Vagina (tissue), 2 donors: ENCODE measurements at places on chromosomes 12 and 14. TPM values are rescaled to one million over a fixed set of nuclear protein-coding genes. Genes with fewer than 3 reads are reported as not detected.

The AHNAK2 gene
- 180 TPM for total RNA-seq

The IFI27 gene
- total RNA-seq = 209 TPM

The GOLGA5 gene
- 30.0 TPM for total RNA-seq

The DDHD1 gene
- 17.4 TPM for total RNA-seq

The CPNE6 gene
- total RNA-seq = not detected

The LMO3 gene
- 73.7 TPM for total RNA-seq

The TMEM119 gene
- 34.6 TPM for total RNA-seq

The ADAM21 gene
- total RNA-seq = not detected

The TEX52 gene
- total RNA-seq = not detected

The IGFBP6 gene
- 684 TPM for total RNA-seq

The CD4 gene
- 14.2 TPM for total RNA-seq

The HNF1A gene
- total RNA-seq = not detected

The GARIN6 gene
- not detected for total RNA-seq

The CNTN1 gene
- 15.2 TPM for total RNA-seq

The HSP90B1 gene
- total RNA-seq = 222 TPM

The KLRC1 gene
- 1.5 TPM for total RNA-seq

The MANSC4 gene
- total RNA-seq = not detected

The STAC3 gene
- 0.74 TPM for total RNA-seq

The CLEC4E gene
- not detected for total RNA-seq

The IL22 gene
- total RNA-seq = not detected

The TNS2 gene
- total RNA-seq = 235 TPM

The PLEKHH1 gene
- total RNA-seq = 2.5 TPM

The OAS2 gene
- total RNA-seq = 14.0 TPM

The SYCP3 gene
- not detected for total RNA-seq

The NRXN3 gene
- 4.7 TPM for total RNA-seq

The FOXN3 gene
- 111 TPM for total RNA-seq

The CCDC38 gene
- total RNA-seq = not detected

The RTN1 gene
- 24.8 TPM for total RNA-seq

The OR6C2 gene
- not detected for total RNA-seq

The MED6 gene
- total RNA-seq = 37.6 TPM

The SLC10A1 gene
- total RNA-seq = not detected

The SLC39A2 gene
- 5.4 TPM for total RNA-seq

The TAS2R50 gene
- total RNA-seq = 2.9 TPM

The KIF5A gene
- total RNA-seq = 4.4 TPM

The DBX2 gene
- not detected for total RNA-seq

The RND1 gene
- 3.9 TPM for total RNA-seq

The SYNE3 gene
- total RNA-seq = 27.0 TPM

The MYO1H gene
- not detected for total RNA-seq

The TMEM260 gene
- total RNA-seq = 13.3 TPM

The IFT81 gene
- 18.2 TPM for total RNA-seq

The NTN4 gene
- total RNA-seq = 21.9 TPM

The GLIPR1L1 gene
- not detected for total RNA-seq

The P2RX7 gene
- total RNA-seq = 8.6 TPM

The RBMS2 gene
- 20.6 TPM for total RNA-seq

The DPPA3 gene
- not detected for total RNA-seq

The SBNO1 gene
- 15.0 TPM for total RNA-seq

The LGMN gene
- total RNA-seq = 61.6 TPM

The IL31 gene
- not detected for total RNA-seq

The DAO gene
- not detected for total RNA-seq

The BCAT1 gene
- 20.6 TPM for total RNA-seq

The KRT79 gene
- total RNA-seq = 1.7 TPM

The GAS2L3 gene
- 2.5 TPM for total RNA-seq

The FBRSL1 gene
- 11.0 TPM for total RNA-seq

The TMEM132D gene
- total RNA-seq = not detected

The CLEC4D gene
- not detected for total RNA-seq

The FZD10 gene
- total RNA-seq = 5.2 TPM

The OR6S1 gene
- not detected for total RNA-seq

The NXPH4 gene
- 3.2 TPM for total RNA-seq

The FGF6 gene
- total RNA-seq = not detected

The TSHR gene
- not detected for total RNA-seq
